ENCODE measurements at places on chromosomes 7 and 10.

- DNase-seq = no peak
Measured at GRCh38 chr10:48940372-48940771, 732 bp upstream of the LRRC18 start.

DNA sequence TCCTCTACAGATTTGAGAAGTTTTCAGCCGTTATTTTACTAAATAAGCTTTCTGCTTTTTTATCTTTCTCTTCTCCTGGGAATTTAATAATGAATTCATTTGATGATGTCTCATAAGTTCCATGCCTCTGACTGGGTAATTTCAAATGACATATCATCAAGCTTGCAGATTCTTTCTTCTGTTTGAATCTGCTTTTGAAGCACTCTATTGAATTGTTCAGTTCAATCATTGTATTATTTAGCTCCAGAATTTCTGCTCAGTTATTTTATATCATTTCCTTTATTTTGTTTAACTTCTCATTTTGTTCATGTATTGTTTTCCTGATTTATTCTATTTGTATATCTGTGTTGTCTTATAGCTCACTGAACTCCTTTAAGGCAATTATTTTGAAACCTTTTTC lies 196.9 kb upstream of the CNTNAP2 start:
- no peak for DNase-seq

- no peak for DNase-seq
Measured at GRCh38 chr10:6062101-6062771, at the start of gene IL2RA. TSS of gene IL2RA (minus strand) at chr10:6062367. CDS start at chr10:6062151, 216 bp downstream.

DNA sequence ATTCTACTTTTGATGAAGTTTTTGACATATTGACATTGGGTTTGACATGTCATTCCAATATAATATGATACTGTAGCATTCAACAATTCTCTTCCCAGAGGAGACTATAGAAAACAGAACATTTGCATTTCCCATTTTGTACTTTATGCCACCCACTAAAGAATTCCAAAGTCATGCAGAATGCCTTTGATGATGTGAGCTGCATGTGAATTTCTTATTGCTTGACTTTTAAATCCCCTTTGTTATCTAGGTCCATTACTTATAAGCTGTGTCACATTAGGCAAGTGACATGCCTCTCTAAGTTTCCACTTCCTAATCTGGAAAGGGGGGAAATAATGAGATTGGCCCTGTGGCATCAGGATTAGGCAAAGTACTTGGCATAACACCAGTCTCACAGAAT lies 436.7 kb downstream of the AUTS2 start:
- DNase-seq = no peak

- DNase-seq = no peak
Measured at GRCh38 chr10:1384026-1384425, 327.8 kb downstream of the WDR37 start.

DNA sequence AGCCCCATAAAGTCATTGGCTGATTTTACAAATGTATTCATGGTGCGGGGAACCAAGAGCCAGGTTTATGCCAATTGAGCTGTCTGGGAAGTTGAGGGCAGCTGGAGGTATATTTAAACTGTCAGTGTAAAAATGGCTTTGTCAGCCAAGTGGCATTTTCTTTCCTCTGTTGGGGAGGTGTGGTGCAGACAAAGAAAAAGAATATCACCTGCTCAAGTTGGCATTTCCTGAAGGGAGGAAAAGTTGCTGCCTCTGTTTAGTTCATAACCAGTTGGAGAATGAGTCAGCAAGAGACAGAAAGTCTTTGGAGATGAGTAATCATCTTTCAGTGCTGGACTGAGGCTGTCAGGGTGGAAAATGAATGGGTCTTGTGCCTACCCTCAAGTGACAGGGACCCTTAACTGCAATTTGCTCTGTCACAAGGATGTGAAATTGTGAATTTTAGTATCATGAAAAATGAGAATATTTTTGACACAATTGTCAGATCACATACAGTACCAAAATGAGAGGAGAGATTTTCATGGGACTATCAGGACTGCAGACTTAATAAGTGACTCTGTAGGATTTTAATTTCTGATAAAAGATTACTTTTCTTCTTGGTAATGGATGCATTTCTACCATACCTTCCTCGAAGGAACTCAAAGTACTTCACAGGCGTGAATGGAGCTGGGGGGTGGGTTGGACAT lies 137.3 kb downstream of the ANLN start:
- no peak for DNase-seq

DNA sequence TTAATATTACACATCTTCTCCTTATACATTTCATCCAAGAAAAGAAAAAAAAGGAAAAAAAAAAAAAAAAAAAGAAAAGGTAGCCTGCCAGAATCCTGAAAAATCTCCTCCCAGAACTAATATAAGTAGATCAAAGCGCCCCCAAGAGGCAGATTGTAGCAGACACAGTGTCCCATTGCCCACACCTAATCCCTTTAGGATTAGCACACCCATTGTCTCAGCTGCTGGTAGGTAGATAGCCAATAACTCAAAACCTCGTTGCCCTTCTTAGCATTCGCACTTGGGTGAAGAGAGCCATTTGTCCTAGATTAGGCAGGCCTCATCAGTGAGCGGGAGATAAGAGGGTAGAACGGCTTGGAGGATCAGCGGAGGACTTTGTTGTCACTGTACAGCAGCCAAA lies 100.2 kb upstream of the SORCS1 start:
- DNase-seq = no peak

All from left cardiac atrium (tissue), 4 donors.